MV-4-11 (cell line): ENCODE measurements at places on chromosomes 5 and 9.

GRCh38 chr9:135372501-135373008, 107.0 kb upstream of the PPP1R26 start:
- DNase-seq, result no peak

GRCh38 chr5:62767650-62768049, 189.0 kb downstream of the LRRC70 start:
- no peak for DNase-seq

DNA sequence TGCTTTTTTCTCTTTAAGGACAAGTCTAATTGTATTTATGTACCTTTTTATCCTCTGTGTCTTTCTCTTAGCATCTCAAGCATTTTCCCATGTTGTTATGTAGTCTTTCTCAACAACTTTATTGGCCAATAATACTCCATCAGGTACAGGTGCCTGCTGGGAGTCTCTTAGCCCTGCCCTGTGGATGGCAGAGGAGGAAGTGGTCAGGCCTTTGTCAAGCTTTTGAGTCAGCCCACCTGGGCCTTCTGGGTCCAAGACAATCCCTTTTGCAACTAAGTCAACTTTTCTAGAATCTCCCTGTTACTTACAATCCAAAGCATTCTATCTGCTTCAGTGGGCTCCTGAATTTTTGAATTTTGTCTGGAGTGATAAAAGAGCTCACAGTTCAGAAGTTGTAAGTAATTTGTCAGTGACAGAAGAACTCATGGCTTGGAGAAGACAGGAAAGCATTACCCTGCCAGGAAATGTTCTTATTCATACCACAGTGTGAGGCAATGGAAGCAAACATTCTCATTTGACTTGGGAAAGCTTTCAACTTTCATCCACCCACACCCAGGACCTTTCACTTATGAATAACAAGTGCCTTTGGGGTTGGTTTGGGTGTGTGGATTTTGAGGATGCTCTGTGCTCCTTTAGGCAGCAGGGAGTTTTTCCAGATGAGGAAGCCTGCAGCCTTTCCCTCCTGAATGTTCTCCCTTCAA, 200.0 kb upstream of the S1PR3 start:
- DNase-seq, result no peak

DNA sequence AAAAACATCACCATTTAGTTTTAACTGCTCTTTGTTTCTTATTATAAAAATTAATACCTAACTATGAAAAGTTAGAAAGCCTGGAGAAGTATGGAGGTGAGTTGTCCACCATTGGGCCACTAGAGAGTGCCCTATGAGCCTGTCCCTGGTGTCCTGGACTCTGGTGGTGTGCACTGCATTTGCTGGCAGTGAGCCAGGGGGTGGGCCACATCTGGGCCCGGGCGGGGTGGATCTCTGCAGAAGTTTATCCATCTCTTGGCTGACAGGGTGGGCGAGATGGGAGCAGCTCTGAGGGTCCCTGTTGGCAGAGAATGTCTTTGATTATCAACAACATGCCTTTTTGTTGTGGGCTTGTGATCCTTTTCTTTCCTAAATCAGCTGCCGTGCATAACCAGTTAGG, 8.2 kb downstream of the TENT4A start:
- DNase-seq, result no peak

DNA sequence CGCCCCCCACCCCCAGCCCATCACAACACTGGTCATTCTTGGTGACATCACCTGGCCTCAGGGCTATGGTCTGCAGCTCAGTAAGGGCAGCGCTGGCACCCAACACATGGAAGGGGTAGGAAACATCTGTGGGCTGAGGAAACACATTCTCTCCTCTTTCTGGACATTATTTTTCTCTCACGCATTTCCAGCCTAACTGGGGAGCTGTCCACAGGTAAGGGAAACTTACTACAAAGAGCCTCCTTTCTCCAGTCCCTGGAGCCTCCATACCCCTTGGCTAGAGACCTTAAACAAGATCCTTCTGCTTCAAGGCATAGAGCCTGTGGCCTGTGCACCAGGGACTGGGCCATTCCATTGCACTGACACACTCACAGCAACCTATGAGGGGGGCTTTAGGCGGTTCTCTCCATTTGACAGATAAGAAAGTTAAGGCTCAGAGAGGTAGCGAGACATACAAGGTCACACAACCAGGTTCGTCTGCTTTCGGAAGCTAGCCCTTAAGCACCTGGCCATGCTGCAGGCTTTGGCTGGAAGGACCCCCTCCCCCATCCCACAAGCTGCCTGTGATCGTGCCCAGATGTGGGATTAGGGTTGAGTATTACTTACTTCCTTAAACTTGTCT, 40.7 kb downstream of the CXXC5 start:
- peak; percentile 67 for DNase-seq

DNA sequence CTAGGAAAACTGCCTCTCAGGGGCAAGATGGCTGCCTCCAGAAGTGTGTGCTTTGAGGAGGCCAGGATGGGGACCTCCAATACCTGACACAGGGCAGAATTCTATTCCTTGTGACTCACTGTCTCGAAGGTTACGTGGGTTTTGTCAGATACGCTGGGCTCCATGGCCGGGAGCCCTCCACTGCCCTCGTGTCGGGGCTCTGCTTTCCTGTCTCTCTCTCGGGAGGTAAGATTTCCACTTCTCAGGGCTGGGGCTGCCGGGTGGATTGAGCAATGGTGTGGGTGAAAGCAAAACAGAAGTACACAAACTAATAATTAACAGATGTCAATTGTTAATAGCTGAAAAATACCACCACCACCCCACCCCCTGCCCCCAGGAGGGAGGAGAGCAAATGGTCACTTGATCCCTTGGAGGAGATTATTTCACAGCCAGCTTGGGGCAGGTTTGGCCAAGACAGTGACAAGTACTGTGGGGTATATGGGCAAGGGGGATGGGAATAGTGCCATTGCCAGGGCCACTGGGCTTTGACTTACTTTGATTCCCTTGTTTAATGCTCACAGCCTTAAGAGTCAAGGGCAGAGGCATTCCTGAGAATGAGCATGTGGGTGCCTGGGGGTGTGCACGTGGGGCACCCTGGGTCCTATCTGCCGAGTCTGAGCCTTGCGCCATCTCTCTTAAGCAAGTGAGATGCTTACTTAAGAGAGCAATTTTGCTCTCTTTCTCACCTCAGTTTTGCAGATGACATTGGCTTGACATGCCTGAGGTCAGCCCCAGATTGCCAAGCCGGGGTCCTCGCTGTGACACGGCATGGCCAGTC, 28.8 kb upstream of the DAB2IP start:
- peak; percentile 30 for DNase-seq

- DNase-seq, result no peak
These were observed 7.3 kb downstream of the PCDHAC2 start for GRCh38 chr5:140973550-140973949.

DNA sequence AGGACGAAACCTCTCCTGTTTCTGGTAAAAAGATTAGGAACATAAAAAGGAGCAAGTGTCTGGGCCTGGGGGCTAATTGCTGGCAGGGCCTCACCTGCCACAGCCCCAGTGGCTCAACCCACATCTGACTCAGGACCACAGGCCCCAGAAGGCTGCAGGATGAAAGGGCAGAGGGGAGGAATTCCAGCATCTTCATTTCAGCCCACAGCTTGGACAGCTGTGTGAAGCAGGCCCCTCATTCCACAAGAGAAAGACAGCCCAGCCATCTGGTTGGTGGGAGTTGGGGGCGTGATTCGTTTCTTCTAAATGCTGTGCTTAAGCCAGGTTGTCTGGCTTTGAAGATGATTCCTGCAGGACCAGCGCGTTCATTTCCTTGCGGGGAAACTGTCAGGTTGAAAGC, 29.1 kb downstream of the NKX2-5 start:
- no peak for DNase-seq

- DNase-seq, result no peak
These were observed 579 bp downstream of the BARHL1 start for GRCh38 chr9:132582786-132583583.

- DNase-seq, result no peak
These were observed 187.0 kb upstream of the S1PR3 start for GRCh38 chr9:88804254-88804596.

- no peak for DNase-seq
These were observed 37.2 kb downstream of the MARVELD2 start for GRCh38 chr5:69451941-69452647.

DNA sequence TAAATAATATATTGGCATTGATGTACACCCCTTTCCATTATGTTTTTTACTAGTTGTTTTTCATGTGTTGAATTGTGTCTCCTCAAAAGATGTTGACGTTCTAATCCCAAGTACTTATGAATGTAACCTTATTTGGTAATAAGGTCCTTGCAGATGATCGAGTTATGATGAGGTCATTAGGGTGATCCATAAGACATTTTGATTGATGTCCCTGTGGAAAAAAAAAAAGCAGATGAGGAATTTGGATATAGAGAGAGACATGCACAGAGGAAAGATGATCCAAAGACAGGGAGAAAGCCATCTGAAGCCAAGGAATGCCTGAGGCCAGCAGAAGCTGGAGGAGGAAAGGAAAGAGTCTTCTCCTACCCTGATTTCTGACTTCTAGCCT, 632.7 kb downstream of the TLR4 start:
- DNase-seq, result no peak

DNA sequence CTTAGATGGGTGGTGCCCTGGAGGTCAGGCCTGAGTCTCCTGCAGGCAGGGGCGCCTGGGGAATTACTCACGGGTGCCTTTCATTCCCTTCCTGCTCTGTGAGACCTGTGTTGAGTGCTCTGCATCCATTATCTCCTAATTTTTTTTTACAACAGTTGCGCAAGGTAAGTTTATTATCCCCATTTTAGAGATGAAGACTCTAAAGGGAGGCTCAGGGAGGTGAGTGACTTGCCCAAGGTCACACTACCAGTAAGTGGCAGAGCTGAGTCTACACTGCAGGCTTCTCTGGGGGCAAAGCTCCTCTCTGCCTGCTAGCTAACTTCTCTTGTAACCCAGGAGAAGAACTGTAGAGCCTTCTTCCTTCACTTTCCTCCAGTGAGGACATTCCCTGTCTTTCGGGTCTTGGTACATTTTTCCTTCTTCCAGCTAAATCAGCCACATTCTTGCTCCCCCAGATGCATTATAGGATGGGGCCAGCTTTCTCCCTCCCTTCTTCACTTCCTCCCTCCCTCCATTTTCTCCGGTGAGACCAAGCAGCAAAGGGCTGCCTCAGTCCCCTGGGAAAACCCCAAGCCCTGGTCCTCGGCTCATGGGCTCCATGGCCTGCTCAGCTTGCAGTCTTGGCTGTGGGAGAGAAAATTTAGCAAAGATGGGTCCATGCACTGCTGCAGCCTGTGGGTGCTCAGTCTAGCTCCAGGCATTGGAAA, 1.8 kb downstream of the PRR7 start:
- no peak for DNase-seq

DNA sequence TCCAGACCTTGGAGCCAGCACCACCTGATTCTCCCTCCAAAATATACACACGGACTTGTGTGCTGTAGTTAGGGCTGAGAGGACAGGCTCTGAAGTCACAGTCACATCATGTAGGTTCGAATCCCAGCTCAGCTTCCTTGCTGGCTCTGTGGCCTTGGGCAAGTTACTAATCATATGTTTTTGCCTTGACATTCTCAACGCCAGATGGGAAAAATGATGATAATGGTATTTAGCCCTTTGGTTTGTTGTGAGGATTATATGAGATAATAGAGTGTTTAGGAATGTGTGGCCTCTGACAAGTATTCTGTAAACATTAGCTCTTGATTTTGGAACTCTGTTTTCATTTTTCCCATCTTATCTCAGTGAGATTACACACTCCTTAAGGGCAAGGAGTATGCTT, 72.5 kb downstream of the PLAC8L1 start:
- DNase-seq, result no peak

DNA sequence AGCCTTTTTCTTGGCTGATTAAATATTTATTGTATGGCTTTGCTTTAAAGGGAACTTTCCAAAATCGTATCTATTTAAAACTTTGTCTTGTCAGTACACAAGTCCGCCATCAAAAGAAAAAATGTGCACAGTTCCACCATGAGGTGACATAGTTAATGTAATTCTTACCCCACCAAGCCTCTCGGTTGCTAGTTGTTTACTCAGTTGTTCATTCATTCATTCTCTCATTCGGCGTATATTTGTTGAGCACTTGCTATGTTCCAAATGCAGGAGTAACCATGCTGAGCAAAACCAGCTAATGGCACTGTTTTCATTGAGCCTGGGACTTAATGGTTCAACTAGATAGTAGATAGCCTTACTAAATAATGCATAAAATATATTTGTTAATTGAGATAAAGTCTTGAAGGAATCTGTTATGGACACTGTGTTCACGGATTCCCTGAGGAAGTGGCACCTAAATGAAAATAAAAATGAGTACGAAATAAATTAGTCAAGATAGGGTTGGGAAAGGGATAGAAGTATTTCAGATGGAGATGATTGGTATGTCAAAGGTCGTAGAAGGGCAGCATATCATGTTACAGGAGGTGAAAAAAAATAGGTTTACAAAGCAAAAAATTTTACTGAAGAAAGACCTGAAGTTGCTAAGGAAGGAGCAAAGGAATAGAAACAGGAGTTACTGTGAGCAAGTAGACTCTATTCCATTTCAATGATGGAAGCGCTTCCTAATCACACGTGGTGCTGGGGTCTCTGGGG, 1.5 kb downstream of the DCAF10 start:
- DNase-seq, result no peak

GRCh38 chr5:124810396-124811006, 64.1 kb upstream of the ZNF608 start:
- no peak for DNase-seq

DNA sequence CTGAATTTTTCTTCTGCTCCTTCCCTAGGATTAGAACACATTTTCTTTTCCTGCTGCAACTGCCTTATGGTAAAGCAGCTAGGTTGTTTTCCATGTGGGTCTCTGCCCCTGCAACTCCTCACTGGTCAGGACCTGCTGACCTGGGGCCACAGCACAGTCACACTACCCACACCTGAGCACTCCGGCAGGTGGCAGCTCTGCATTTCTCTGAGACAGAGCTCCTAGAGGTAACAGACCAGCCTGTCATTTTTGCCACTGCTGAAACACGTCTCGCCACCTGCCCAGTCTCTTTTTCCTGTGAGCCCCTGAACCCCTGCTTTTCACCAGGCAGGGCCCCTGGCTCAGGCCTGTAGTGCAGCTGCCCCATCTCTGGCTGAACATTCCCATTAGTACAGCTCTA, 609.6 kb downstream of the HINT1 start:
- no peak for DNase-seq
